ENCODE measurements at places on chromosomes 7 and 10. TPM values are rescaled to one million over a fixed set of nuclear protein-coding genes. Genes with fewer than 3 reads are reported as not detected.

The PLPP4 gene
- 0.18 TPM for total RNA-seq

The LRRC18 gene
- 3.1 TPM for total RNA-seq

The SORBS1 gene
- 68.5 TPM for total RNA-seq

The CPVL gene
- total RNA-seq, result 16.6 TPM

All from lung (tissue), 17 donors.